ENCODE measurements at places on chromosomes 4 and X.

DNA sequence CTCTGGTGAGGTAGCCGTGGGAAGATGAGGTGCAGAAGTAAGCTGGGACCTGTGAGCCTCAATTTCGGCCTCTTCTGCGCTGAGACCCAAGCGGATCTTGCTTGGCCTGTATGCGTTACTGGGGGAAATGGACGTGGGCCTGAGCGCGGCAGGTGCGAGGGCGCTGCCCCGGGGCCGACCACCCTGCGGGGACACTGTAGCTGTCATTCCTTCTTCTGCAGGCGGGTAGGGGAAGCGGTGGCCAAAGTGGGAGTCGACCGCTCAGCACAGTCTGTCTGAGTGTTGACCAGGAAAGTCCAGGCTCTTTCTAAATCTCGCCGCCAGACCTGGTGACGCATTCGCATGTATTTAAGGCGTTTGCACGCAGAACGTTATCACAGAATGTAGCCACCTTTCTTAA, 3.3 kb upstream of the LRAT start:
- no peak for DNase-seq

GRCh38 chrX:77167993-77168392, 279.2 kb upstream of the FGF16 start:
- DNase-seq, result no peak

DNA sequence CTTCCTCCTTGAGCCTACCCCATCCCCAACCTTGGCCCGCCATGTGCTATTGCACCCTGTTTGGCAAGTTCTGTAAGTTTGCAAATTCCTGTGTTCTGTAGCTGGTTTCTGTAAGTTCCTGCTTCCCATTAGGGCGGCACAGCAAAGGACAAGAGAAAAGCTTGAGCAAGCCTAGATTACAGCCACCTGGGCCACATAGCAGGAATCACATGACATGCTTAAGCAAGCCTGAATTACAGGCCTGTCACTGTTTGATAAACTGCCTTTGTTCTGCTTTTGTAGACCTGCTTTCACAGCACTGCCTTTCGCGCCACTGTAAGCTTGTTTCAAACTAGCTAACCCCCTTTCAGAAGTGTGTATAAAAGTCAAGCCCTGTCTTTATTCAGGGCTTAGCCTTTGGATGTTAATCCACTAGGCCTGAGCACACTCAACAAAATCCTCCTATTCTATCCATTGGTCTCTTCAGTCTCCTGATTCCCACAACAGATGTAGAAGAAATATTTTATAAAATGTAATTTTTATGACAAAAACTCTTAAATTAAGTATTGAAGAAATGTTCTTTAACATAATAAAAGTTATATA, 906.8 kb upstream of the NDST4 start:
- DNase-seq, result no peak

DNA sequence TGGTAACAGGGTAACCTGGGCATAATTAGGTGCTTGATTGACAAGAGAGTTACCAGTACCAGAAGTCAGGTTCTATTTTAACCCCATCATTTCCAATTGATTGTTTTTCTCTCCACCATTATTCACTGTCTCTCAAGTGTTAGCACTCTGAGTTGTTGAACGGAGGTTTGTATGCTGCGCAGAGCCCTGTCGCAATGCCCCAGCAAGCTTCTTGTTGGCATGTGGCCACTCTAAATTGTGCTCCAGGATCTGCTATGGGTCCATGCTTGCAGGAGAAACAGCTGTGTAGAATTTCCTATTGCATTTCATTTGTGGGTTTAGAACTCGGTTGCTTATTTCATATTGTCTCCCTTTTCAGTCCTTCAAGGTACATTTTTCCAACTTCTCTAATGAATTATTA, 98.2 kb downstream of the KLHL8 start:
- no peak for DNase-seq

GRCh38 chr4:97475621-97476020, 667.7 kb downstream of the STPG2 start:
- DNase-seq, result no peak
